ENCODE measurements at places on chromosomes 2 and 18.

GRCh38 chr2:182050333-182051135, 64.9 kb downstream of the PPP1R1C start:
- no peak for DNase-seq

DNA sequence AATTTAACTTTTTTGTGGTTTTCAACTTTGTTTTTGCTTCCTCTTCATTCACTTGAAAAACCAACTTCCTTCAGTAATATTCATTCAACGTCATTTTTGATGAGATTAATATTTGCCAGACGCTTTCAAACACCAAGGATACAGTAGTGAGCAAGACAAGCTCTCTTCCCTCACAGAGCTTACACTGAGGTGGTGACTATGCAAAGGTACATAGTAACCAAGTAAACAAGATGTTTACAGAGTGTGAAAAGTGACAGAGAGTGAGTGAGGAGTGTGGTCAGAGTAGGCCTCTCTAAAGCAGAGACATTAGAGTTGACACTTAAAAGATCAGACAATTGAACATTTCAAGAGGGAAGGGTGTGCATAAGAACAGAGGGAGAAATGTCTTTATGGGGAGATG, 155.5 kb downstream of the TMEM247 start:
- no peak for DNase-seq

DNA sequence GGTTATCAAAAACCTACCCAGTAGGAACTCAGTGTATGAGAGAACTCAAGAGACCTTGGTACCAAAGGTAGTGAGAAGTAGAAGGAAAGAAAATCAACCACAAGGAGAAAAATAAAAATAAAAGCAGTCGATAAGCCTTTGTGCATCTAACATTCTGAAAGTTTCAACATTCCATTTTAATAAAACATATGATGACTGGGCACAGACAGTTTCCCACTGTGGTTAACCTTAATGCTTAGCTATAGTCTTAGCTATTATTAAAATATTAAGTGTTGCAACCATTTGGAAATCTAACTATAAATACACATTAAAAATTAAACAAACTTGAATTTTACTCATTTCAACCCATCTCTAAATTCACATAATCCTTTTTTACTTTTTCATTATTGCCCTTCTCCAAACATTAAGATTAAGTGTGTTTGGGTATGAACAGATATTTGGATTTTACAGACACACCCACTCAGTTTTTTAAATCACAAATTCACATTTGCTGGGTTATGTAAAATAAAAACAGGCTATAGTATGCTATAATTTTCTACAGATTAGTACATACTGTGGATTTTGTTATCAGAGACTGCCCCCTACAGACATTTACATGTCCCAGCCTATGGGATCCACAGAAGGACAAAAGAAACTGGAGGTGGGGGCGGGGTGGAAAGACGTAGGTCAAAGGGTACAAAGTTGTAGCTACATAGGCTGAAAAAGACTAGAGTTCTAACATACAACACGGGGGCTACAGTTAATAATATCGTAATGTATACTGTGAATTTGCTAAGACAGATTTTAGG, 32.8 kb downstream of the SRBD1 start:
- no peak for DNase-seq

DNA sequence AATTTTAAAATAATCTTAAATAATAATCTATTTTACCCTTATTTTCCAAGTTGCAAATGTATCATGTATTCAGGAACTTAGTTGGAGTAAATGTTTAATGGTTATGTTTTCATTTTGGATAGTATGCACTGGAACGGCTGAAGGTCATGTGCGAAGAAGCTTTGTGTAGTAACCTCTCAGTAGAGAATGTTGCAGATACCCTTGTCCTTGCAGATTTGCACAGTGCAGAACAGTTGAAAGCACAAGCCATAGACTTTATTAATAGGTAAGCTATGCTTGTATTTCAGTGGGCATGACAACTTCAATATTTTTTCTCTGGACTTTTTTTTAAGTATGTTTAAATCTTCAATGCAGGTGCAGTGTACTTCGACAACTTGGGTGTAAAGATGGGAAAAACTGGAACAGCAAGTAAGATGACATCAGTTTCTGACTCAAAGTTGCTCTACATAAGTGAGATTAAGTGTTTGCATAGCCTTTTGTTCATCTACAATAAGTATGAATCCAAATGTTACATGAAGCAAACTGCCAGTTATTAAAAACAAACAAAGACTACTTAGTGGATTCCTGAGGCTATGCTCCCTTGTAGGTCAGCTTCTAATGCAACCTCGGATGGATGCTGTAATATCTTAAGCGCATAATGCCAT, 63.1 kb downstream of the SPOPL start:
- DNase-seq: no peak

- no peak for DNase-seq
These were observed 282.1 kb upstream of the TRIB2 start for GRCh38 chr2:12434630-12435098.

- DNase-seq: no peak
These were observed 166.7 kb downstream of the FHOD3 start for GRCh38 chr18:36464126-36464651.

GRCh38 chr2:224069172-224069571, 30.1 kb upstream of the SERPINE2 start:
- no peak for DNase-seq

DNA sequence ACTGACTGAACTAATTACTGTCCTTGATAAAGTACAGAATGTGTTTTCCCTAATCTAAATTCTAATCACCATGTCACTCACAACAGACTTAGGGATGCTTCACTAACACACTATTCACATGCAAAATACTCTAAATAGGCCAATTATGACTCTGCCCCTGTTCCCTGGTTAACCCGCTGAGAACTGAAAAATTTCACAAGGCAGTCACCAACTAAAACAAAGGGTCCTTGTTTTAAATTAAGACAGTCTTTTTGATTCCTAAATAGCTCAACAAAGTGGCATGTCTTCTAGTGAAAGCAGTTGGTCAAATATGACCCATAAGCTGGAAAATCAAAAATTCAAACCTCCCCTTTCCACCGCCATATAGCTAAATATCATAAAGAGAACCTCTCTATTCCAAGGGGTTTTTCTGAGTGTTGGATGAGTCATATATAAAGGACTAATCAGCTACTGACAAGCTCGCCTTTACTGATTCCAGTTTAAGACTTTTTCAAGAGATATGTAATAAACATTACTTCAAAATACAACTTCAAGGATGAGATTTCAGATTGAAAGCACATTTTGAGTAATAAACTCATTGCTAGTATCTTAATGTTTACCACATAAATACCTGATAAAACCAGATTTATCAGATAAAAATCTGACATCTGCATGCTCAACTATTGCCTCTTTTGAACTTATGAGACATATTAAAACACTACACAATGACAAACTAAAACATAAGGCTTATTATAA, 235.8 kb downstream of the TCF4 start:
- DNase-seq: no peak

GRCh38 chr2:45406621-45407020, 204.4 kb downstream of the SRBD1 start:
- DNase-seq: no peak

DNA sequence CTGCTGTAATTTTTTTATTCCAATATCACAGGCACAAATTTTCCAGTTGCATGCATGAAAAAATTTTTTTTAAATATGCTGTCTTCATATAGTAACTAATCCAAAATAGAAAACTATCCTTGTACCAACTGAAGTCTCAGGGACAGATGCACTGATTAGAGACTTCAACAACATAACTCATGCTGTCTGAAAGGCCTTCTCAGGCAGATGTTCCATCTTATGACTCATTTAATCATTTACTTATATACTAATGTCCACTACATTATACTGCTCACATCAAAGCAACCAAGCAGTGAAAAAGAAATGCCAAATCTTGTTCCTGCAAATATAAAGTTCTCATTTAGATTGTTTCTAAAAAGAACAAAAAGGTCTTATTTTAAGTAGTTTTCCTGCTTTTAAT, 53.1 kb downstream of the OLA1 start:
- no peak for DNase-seq

GRCh38 chr2:203671876-203672275, 34.6 kb upstream of the CD28 start:
- no peak for DNase-seq

GRCh38 chr2:118221536-118222272, 133.4 kb downstream of the INSIG2 start:
- DNase-seq: peak; percentile 45

DNA sequence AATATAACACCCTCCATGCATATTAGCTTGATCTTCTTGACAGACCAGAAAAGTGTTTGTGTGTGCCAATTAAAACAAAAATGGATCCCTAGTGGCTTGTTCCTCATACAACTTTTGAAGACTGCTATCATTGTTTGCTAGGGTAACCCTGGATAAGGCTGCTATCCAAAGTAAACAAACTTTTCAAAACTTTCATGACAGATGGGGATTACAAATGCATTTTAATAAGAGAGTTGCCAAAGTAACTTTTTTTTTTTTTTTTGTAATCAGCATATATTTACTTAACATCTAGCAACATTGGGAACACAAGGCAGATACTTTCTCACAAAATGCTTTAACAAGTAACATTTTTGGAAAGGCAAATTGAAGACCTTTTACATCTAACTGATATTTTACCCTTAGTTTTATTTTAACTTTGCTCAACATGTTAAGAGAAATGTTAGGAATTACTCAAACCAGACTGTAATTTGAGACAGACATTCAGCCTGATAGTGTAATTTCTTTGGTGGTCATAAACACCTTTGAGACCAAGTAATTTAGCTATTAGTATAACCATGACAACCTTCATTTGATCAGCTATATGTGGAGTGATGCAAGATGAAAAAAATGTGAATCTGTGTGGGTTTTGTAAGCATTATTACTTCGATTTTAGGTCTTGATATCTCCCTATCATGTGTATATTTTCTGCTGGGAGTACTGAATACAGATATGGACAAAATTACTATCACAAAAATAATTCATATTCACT, 300.9 kb downstream of the ARHGAP15 start:
- DNase-seq: no peak
